ENCODE measurements at places on chromosomes 12 and 14.

DNA sequence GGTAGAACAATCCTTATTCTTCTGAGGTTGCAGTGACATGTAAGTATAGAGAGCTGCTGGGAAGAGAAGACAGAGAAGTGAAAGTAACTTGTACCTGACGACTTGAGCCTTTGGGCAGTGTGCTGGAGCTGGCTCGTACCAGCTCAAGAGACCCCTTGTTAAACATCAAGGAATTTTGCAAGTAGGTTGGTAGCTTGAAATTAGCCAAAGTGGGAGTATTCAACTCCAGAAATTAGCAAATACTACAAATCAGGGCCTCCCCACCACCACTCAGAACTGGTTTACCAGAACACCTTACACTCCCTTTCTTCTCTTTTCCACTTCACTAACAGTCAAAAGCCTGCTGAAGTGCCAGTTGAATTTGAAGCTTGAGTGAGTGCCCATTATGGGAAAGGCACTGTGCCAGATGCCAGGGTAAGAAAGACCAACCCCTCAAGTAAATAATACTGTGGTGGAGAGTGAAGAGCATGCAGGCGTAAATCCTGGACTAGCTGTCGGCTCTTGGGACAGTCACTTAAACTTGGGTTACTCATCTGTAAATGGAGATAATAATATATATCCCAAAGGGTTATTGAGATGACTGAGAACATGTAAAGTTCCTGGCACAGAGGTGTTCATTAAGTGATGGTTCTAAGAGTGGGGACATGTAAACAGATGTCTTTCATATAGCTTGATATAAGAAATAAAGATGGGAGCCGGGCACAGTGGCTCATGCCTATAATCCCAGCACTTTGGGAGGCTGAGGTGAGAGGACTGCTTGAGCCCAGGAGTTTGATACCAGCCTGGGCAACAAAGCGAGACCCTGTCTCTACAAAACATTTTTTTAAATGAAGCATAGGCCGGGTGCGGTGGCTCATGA is 27.0 kb upstream of the EID3 start:
- no peak for DNase-seq

- no peak for DNase-seq
These were observed 43.1 kb upstream of the DLK1 start for GRCh38 chr14:100683578-100683977.

GRCh38 chr14:68541178-68541896 is 251.5 kb downstream of the ZFP36L1 start:
- DNase-seq, result no peak

DNA sequence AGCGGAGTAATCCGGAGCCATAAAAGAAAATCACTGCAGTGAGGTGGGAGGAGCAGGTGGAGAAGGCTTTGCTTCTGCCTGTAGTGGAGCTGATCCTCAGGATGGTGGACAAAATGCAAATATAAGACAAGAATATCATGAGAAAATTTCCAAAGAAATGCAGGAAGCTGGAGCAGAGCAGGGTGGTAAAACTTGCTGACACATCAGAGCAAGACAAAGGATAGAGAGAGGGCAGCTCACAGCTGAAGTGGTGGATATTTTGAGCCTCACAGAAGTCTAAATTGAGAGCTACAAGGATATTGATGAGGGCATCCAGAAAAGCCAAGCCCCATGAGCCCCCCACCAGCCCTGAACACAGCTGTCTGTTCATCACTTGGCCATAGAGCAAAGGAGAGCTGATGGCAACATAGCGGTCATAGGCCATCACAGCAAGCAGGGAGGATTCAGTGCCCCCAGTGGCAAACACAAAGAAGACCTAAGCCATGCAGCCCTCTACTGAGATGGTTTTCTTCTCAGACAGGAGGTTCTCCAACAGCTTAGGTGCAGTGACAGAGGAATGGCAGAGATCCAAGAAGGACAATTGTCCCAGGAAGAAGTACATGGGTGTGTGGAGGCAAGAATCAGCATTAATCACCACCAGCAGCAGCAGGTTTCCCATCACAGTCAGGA is 30.0 kb upstream of the ANP32D start:
- no peak for DNase-seq

- no peak for DNase-seq
These were observed 31.3 kb upstream of the ULK1 start for GRCh38 chr12:131862994-131863710.
